ENCODE measurements at places on chromosomes 13 and 19.
A peak's percentile ranks its signal among the peaks of the same experiment; 100 is the strongest.

- no peak for DNase-seq
Measured at GRCh38 chr13:96379967-96380366, 290.1 kb downstream of the HS6ST3 start.

DNA sequence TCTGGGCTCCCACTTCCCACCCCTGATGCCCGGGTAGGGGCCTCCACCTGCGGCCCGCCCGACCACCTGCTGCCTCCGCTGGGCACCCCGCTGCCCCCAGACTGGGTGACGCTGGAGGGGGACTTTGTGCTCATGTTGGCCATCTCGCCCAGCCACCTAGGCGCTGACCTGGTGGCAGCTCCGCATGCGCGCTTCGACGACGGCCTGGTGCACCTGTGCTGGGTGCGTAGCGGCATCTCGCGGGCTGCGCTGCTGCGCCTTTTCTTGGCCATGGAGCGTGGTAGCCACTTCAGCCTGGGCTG is 7.9 kb downstream of the DBP start:
- DNase-seq: no peak

GRCh38 chr19:48500830-48501493 is 10.7 kb downstream of the LMTK3 start:
- no peak for DNase-seq

DNA sequence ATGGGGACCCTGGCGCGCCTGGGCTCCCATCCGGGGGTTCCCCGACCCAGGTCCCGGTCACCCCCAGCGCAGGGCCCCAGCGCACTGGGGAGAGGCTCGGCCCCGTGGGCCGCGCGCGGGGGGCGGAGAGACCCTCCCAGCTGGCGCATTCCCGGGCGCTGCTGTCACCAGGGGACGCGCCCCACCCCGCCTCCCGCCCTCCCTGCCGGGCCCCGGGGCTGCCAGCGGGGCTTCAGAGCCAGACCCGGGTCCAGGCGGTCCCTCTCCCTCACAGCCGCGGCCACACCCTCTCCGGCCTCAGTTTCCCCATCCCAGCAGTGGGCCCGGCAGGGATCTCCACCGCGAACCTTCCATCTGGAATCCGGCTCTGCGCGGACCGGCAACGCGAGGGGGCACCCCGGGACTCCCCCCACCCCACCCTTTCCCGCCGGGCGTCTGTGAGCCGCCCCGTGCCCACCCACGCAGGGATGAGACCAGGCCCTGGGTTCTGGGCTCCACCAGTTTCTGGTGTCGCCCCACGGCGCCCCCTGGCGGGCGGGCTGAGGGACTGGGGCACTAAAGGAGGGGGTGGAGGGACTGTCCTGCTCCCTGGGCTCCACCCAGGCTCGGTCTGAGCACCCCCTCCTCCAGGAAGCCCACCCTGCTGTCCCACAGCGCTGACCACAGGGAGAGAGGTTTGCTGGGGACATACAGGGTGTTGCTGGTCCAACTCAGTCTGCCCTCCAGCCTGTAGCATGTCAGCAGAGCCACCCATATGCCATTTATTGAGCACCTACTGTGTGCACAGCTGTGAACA is 878 bp upstream of the ADAMTSL5 start:
- DNase-seq: peak; percentile 66

DNA sequence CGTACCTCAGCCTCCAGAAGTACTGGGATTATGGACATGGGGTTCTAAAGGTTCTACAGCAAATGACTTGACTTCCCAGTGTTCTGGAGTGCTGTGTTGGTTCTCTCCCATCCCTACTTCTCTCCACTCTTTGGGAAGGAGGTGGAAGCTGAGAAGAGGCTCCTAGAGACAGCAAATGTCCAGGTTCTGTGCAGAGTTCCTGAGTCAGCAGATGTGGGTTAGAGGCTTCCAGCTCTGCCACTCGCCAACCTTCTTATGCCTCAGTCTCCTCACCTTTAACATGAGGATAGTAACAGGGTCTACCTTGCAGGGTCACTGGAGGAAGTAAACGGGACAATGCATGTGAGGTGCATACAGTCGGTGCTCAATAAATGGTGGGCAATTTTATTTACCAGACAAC is 80.5 kb upstream of the VSTM2B start:
- no peak for DNase-seq

DNA sequence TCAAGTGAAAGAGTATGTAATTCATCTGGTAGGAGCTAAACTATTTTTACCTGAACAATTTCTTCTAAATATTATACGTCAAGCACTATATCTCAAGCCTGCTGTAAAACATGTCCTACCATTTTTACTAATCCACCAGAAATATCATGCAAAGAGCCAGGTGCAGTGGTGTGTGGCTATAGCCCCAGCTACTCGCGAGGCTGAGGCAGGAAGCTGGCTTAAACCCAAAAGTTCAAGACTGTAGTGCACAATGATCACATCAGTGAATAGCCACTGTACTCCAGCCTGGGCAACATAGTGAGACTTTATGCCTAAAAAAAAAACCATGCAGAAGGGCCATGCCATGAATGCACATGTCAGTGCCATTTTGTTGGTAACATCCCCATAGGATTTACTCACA is 20.7 kb upstream of the CLN5 start:
- DNase-seq: no peak

DNA sequence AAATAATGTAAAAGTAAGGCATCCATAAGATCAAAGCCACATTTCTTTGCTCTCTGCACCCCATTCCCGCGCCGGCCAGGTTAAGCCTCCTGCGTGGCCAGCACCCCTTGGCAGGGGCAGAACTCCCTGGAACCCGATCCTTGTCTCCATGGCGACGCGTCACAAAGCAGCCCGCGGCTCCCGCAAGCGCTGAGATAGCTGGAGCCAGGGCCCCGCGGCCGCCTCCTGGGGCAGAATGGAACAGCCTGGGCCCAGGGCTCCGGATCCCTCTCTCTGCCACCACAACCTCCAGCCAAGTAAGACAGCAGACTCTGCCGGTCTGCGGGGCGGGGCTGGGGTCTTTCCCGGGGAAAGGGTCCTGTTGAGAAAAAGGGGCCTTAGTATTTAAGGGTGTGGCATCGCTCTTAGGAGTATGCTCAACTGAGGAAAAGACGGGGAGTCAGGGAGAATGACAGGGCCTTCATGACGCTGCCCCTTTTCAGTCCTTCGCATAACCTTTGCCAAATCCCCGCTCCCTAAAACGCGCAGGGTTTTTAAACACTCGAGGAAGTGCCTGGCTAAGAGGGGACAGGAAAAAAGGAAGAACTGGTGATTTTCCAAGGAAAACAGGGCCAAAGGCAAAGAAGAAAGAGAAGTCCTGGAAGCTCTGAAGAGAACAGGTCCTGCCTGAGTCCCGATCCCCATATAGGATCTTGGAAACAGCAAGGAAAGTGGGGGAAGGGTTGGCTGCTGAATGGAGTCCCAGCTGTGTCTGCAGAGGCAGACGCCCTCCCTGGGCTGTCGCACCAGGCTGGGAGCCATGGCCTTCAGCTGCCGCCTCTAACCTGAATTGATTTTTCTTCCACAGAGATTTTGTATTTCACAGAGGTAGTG is at the start of gene TEX26:
Gene TEX26, plus strand, starts transcription at position 176 of the 873 bp plus-strand sequence. Its CDS starts 60 bp downstream, at position 236.
- DNase-seq: no peak

Data from AG10803 (cell line).